A375 (cell line): ENCODE measurements at places on chromosomes 11 and 22. TPM values are rescaled to one million over a fixed set of nuclear protein-coding genes. Genes with fewer than 3 reads are reported as not detected.

The SLC22A8 gene
- total RNA-seq: not detected in 2 replicates

The SORL1 gene
- total RNA-seq: 0.69 and 1.2 TPM in 2 replicates

The DAGLA gene
- 2.7 and 3.8 TPM in 2 replicates for total RNA-seq

The TRIM49C gene
- total RNA-seq: 0.08 and 0.15 TPM in 2 replicates

The C11orf91 gene
- 0.19 and 0.30 TPM in 2 replicates for total RNA-seq

The NPAS4 gene
- total RNA-seq: not detected in 2 replicates

The ACTN3 gene
- total RNA-seq: not detected in 2 replicates

The NR1H3 gene
- 27.0 and 32.1 TPM in 2 replicates for total RNA-seq

The TMPRSS5 gene
- 37.3 and 47.6 TPM in 2 replicates for total RNA-seq

The OR51B4 gene
- total RNA-seq: 4.0 and 7.5 TPM in 2 replicates

The OR8G5 gene
- 1.1 TPM in 1 of 2 replicates, not detected in the other for total RNA-seq

The LIF gene
- 40.2 and 43.6 TPM in 2 replicates for total RNA-seq

The RCOR2 gene
- 0.61 and 0.64 TPM in 2 replicates for total RNA-seq

The JAML gene
- total RNA-seq: not detected in 2 replicates

The DMC1 gene
- total RNA-seq: 23.9 and 35.7 TPM in 2 replicates

The HEPHL1 gene
- not detected in 2 replicates for total RNA-seq

The KRTAP5-10 gene
- total RNA-seq: not detected in 2 replicates

The MS4A13 gene
- 0.13 and 0.30 TPM in 2 replicates for total RNA-seq

The MPEG1 gene
- total RNA-seq: not detected in 2 replicates
